Stimulated activated CD4-positive, alpha-beta T cell treated with anti-CD3 and anti-CD28 coated beads, Interleukin-15, amount 100 ng/mL, for 1 hour (primary cell): ENCODE measurements at places on chromosomes 7 and 10.

DNA sequence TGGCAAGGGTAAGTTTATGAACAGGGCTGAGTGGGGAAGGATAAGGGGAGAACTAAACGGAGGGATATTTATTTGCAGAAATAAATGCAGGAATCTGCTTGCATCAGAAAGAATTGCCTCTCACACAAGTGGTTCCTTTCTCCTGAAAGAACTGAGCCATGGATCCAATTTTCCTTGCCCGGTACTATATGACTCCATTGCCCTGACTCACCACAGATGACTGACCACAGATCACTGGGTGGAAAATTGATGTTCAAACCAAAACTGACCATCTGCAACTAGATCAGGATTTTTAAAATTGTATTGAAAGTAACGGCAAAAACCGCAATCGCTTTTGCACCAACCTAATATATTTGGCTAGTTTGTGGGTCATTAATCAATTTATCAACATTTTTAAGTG lies 6.2 kb upstream of the MACC1 start:
- no peak for DNase-seq

- DNase-seq = no peak
Observed at GRCh38 chr7:142753366-142753765, 4.1 kb downstream of the PRSS1 start.

GRCh38 chr7:54015251-54015650 lies 526.9 kb upstream of the VSTM2A start:
- DNase-seq = no peak

- no peak for DNase-seq
Observed at GRCh38 chr10:7373039-7373438, 37.8 kb downstream of the SFMBT2 start.

- DNase-seq = no peak
Observed at GRCh38 chr7:24922099-24922773, 57.7 kb downstream of the OSBPL3 start.

- DNase-seq = no peak
Observed at GRCh38 chr7:108629651-108630400, 60.2 kb downstream of the DNAJB9 start.

- DNase-seq = no peak
Observed at GRCh38 chr7:132239422-132239994, 336.8 kb downstream of the PLXNA4 start.

DNA sequence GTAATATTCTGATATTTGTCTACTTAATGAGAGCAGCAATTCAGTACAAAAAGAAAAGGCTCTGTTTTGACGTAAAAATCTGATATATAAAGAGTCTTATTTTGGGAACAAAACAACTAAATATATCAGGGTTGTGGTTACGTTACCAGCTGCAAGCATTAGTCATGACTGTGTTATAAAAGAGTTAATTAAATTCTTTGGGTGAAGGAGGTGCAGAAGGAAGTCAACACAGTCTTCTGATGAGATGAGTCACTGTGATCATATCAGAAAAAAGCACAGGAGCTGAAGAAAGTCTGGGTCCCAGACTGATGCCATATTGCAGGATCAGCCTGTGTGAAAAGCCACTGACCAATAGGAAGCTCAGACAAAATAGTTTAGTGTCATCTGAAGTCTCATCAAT lies 234.3 kb upstream of the TEX47 start:
- no peak for DNase-seq

DNA sequence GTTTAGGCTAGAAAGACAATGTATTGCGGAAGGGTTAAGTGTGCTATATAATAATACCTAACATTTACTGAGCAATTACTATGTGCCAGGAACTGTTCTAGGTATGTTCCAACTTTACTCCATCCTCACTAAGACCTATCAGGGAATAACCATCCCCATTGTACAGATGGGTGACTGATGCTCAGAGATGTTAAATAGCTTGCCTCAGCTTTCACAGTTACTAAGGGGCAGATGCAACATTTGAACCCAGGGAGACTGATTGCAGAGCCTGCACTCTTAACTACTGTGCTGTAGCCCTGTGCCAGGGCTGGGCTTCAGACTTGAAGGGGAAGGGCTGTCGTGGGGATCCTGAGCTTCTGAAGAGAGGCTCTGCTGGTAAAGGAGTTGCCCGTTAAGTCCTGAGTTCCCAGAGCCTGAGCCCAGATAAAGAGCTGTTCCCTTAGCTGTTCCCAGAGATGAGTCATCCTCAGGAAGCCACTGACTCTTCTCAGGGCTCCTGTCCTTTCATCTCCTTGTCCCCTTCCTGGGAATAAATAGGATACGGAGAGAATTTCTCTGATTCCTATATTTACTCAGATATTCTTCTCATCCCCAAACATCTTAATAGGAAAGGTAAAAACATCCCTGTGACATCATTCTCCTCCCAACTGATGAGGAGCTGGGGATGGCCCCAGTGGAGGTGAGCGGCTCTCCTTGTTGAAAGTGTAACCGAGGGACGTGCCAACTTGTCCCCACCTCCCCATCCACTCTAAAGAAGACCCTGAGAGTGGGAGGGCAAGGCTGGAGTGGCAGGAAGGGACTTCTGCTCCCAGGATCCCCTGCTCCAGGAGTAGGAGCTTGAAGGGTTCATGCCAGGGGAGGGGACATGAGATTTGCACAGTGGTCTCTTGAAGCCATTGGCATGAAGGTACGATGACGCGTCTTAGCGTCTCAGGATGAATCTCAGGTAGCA lies 28.0 kb upstream of the HABP2 start:
- no peak for DNase-seq

- DNase-seq = no peak
Observed at GRCh38 chr7:83301416-83301815, 138.7 kb upstream of the PCLO start.

- no peak for DNase-seq
Observed at GRCh38 chr7:5139998-5140397, 50.0 kb upstream of the WIPI2 start.

DNA sequence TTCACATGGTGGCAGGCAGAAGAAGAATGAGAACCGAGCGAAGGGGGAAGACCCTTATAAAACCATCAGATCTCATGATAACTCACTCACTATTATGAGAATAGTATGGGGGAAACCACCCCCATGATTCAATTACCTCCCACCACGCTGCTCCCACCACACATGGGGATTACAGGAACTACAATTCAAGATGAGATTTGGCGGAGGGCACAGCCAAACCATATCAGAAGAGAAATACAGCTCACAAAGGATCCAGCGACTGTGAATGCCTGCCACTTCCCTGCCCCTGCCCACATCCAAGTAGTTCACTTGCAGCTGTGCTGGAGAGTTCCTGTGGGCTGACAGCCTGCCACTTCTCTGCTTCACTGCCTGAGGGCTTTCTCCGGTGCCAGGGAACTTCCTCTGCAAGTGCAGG lies 148.7 kb downstream of the C7orf25 start:
- no peak for DNase-seq

DNA sequence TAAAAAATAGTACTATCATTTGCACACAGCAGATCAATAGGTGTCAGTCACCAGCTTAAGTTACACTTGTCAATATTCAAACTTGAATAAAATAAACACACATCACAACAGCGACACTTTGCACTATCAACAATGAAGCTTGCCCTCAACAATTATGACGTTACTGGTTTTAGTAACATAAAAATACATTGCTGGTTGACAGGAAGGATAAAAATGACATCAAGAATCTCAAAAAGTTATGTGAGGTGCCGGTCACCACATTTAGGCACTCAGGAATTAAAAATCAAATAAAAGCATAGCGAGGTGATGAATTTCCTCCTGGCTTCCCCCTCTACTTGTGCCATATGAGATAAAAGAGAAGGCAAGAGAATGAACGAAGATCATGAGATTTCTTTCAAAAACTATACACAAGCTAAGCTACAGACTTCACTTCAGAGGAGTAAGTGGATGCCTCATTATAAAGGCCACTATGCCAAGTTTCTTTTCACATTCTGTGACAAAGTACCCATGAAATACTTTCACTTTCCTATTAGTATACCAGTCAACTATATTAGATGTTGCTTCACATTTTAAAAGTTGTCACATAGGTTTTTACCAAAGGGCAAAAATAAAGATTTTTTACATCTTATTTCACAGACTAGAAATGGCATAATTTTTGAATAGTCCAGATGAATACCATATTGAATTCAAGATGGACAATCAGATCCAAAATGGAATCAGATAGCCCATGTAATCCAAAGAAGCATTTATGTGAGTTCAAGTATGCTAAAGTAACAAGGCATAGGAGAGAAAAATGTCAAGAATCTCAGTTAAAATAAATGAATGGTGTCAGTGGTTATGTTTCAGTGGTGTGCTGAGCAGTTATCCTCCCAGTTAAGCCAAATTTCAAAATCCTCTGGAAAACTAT lies 3.6 kb downstream of the CCDC71L start:
- DNase-seq = no peak

DNA sequence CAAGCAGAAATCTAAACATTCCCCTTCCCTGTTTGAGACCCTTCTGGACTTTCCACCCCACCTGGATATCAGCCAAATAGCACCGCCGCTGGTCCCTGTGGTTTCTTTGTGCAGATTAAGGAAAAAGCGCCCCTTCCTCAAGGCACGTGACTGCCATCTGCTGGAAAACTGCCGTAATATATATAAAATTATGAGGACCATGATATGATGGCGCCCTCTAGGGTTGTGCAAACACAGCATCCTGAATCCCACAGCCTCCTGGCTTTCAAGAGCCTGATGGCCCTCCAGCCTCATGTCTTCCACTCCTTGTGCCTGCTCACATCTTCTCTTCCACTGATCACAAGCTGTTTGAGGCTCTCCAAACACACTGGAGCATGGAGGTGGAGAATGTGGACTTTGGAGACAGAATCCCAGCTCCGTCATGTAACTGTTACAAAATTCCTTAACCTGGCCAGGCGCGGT lies 121.3 kb downstream of the MYL10 start:
- no peak for DNase-seq

GRCh38 chr7:70631718-70632117 lies 500.2 kb upstream of the GALNT17 start:
- DNase-seq = no peak

GRCh38 chr7:31340051-31340450 lies 475 bp downstream of the NEUROD6 start:
- no peak for DNase-seq

GRCh38 chr10:98135222-98135899 lies 904 bp downstream of the R3HCC1L start:
- no peak for DNase-seq

GRCh38 chr7:46440186-46440585 lies 519.1 kb upstream of the IGFBP3 start:
- no peak for DNase-seq

DNA sequence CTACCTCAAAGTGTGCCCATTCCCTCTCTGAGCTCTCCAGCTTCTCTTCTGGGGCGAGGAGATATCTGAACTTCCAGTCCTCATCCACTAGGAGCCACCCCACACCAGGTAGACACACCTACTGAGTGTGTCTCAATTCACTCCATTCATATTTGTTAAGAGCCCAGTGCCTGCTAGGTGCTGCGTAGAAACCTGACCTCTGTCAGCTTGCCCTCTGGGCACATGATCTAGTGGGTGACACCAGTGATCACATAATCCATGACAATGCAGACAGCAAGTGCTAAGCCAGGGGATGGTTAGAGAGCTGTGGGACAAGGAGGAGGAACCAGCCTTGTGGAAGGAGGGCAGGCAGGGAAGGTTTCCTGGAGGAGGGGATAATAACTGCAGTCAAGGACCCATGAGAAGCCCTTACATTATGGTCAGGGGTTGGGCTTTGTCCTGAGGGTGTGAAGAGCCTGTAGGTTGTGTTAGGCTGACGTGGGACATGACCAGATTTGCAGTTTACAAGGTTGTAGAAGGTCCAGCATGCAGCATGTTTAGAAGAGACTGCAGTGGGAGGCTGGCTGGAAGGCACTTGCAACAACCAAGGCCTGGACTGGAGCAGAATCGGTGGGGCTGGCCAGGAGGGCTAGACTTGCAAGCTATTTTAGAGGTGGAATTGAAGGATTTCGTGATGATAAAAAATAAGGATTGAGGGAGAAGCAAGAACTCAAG lies 81.8 kb downstream of the COL13A1 start:
- no peak for DNase-seq

GRCh38 chr10:87696922-87697745 lies 37.5 kb downstream of the PAPSS2 start:
- no peak for DNase-seq
